ENCODE measurements at places on chromosomes 12 and 14. TPM values are rescaled to one million over a fixed set of nuclear protein-coding genes. Genes with fewer than 3 reads are reported as not detected.

The KRT6C gene
- total RNA-seq, result not detected

DNA sequence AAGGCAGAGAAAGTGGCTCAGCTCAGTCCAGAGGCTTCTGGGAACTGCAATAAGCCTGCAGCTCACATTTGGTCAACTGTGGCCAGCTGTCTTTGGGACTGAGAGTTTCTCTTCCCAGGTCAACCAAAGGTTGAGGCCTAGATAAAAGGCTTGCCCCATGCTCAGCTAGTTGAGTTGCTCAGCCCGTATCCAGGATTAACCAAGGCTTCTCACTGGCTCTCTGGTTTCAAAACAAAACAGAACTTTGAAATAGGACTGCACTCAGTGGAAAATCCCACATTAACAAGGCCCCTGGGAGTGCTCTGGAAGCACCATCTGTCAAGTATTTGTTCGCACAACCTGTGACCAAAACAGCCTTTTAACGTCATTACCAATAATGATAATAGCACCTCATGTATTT lies 40.3 kb upstream of the NUAK1 start:
- no peak overlapping the region for H3K4me3 ChIP-seq
- H3K4me1 ChIP-seq, result no peaks in the 10 kb centered on the region
- H3K27ac ChIP-seq, result peak overlapping the region; percentile 3
- H3K27me3 ChIP-seq, result no peaks in the 10 kb centered on the region
- H3K36me3 ChIP-seq, result no peaks in the 10 kb centered on the region

The IAPP gene
- total RNA-seq, result not detected

DNA sequence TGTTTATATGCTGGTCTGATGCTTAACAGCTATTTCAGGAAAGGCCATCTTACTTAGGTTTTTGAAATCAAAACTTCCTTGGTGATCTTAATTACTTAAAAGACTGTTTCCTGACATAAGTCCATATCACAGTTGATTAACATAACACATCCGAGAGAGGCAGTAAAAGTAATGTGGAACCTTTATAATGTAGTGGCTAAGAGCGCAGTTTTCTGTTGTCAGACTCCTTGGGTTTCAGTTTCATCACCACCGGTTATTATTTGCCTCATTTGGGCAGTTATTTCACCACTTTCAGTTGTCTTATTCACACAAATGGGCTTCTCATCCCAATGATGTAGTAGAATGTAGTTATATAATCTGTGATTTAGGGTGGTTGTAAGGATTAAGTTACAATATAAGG lies 30.9 kb downstream of the TBC1D15 start:
- H3K36me3 ChIP-seq, result peaks cover 7% of the 10 kb centered on the region
- no peaks in the 10 kb centered on the region for H3K27me3 ChIP-seq
- no peaks in the 10 kb centered on the region for H3K4me1 ChIP-seq
- H3K27ac ChIP-seq, result no peak overlapping the region
- no peak for DNase-seq

GRCh38 chr14:104267895-104268294 lies 129.5 kb downstream of the KIF26A start:
- H3K27ac ChIP-seq, result no peak overlapping the region
- DNase-seq, result peak; percentile 41
- no peak overlapping the region for H3K4me3 ChIP-seq
- H3K36me3 ChIP-seq, result no peaks in the 10 kb centered on the region

DNA sequence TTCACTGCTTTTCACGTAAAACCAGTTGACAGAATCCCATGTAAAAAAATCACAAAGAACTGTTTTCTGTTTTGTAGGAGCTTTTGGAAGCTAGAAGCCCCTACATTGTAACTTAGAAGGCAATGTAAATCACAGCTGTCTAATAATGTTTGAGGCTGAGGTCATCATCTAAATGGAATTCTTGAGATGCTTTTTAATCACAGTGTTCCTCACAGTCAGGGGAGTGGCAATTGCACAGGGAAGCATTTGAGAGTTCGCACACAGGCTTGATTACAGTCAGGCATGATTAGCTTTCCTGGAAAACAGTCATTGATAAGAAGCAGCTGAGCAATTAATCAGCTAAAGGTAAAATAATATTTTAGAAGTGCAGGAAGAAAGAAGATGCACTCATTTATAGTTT lies 2.9 kb downstream of the SLC17A8 start:
- no peaks in the 10 kb centered on the region for H3K36me3 ChIP-seq
- no peak overlapping the region for H3K4me3 ChIP-seq
- H3K27ac ChIP-seq, result no peak overlapping the region
- H3K4me1 ChIP-seq, result no peaks in the 10 kb centered on the region
- H3K27me3 ChIP-seq, result no peaks in the 10 kb centered on the region

DNA sequence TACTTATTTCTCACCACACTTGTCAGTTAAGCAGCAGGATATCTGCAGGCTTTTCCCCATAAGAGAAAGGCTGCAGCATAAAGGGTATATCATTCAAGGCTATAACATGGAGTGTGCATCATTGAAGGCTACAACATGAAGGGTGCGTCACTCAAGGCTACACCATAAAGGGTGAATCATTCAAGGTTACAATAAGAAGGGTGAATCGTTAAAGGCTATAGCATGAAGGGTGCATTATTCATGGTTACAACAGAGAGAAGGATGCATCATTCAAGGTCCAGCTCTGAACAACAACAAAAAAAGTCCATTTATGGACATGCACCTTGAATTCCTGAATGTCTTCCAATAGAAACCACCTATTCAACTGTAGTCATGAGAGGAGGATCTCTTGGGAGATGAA lies 32.8 kb upstream of the LUM start:
- no peak for DNase-seq
- H3K36me3 ChIP-seq, result no peaks in the 10 kb centered on the region
- H3K4me1 ChIP-seq, result peaks cover 11% of the 10 kb centered on the region

The ATG2B gene
- total RNA-seq, result 47.5 TPM

The FZD10 gene
- 0.32 TPM for total RNA-seq

GRCh38 chr12:109606320-109607028 lies 32.9 kb downstream of the MVK start:
- no peak overlapping the region for H3K4me3 ChIP-seq
- no peak overlapping the region for H3K27ac ChIP-seq
- H3K27me3 ChIP-seq, result peaks cover 22% of the 10 kb centered on the region
- no peaks in the 10 kb centered on the region for H3K4me1 ChIP-seq
- DNase-seq, result no peak

The CLEC12A gene
- 0.27 TPM for total RNA-seq

The SLC5A8 gene
- not detected for total RNA-seq

DNA sequence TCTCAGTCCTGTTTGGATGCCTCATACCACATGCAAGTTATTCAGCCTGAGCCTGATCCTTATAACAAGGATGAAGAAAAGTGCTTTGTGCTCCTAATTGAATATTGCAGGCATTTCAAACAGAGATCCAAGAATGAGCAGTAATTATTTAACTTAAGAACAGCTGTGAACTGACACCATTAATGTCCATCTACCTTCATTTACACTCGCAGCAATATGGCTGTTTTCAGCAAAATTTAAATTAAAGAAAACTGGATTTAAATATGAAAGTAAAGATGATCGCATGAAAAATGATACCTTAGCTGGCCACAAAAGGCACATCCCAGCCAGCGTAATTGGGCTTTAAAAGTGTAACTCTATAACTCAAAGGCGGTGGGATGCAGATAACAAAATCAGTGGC lies 466.3 kb downstream of the GALC start:
- H3K4me3 ChIP-seq, result no peak overlapping the region
- no peaks in the 10 kb centered on the region for H3K4me1 ChIP-seq
- no peak for DNase-seq
- no peaks in the 10 kb centered on the region for H3K27me3 ChIP-seq

DNA sequence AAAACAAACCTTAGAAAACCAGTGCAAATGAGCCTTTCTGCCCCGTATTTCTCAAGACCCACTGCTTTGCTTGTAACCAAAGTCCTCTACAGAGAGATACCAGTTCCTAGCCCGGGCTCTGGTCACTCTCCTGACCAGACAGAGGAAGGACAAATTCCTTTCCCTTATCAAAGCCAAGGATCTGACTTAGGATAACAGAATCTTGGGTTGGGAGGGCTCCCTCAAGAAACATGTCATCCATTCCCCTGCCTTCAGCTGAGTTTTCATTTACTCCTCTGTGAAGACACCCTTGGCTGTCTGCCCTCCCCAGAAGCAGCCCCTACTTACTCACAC lies 116.0 kb upstream of the PARP11 start:
- H3K4me1 ChIP-seq, result no peaks in the 10 kb centered on the region
- H3K27ac ChIP-seq, result no peak overlapping the region
- H3K36me3 ChIP-seq, result no peaks in the 10 kb centered on the region
- no peak for DNase-seq
- H3K4me3 ChIP-seq, result no peak overlapping the region

DNA sequence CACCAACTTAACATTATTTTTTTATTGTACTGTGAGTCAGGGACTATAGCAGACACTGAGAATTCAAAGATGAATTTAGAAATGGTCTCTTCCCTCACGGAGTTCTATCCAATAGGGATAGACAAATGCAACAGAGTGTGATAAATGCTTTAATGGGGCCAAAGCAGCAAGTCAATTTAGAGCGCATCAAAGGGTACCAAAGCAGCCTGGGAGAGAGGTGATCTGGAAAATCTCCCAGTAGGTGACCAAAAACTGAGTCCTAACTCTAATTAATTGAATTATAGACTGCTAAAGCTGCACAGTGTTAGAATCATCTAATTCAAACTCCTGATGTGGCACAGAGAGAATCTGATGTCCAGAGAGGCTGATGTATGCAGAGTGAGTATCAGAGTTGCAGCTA lies 2.6 kb downstream of the LIN7A start:
- no peak for DNase-seq
- H3K4me3 ChIP-seq, result no peak overlapping the region
- no peak overlapping the region for H3K27ac ChIP-seq
- H3K27me3 ChIP-seq, result peaks cover 43% of the 10 kb centered on the region
- H3K36me3 ChIP-seq, result no peaks in the 10 kb centered on the region

DNA sequence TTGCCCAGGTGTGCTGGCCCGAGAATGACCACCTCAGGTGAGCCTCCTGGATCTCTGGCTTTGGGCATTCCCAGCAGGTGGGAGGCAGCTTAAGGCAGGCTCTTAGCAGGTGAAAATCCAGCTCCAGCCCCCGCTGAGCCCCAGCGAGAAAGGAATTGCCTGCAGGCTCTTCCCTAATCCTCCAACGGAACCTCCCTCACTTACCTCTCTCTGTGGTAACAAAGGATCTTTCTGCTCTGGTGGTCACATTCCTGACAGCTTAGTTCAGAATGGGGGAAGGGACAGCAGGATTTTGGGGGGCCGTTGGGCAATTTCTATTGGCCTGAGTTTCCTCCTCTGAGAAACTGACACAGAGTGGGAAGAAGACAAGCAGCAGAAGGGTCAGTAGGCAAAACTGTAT lies 116.0 kb upstream of the LHX5 start:
- no peaks in the 10 kb centered on the region for H3K4me1 ChIP-seq
- no peaks in the 10 kb centered on the region for H3K36me3 ChIP-seq
- no peak for DNase-seq
- no peak overlapping the region for H3K27ac ChIP-seq
- H3K4me3 ChIP-seq, result no peak overlapping the region
- H3K27me3 ChIP-seq, result peaks cover 32% of the 10 kb centered on the region

- DNase-seq, result no peak
- H3K36me3 ChIP-seq, result no peaks in the 10 kb centered on the region
- no peak overlapping the region for H3K4me3 ChIP-seq
- H3K4me1 ChIP-seq, result no peaks in the 10 kb centered on the region
- H3K27ac ChIP-seq, result no peak overlapping the region
These were observed 1945.1 kb upstream of the SEL1L start for GRCh38 chr14:83478741-83479140.

The FAM90A1 gene
- total RNA-seq, result not detected

The RDH16 gene
- total RNA-seq, result 0.55 TPM

DNA sequence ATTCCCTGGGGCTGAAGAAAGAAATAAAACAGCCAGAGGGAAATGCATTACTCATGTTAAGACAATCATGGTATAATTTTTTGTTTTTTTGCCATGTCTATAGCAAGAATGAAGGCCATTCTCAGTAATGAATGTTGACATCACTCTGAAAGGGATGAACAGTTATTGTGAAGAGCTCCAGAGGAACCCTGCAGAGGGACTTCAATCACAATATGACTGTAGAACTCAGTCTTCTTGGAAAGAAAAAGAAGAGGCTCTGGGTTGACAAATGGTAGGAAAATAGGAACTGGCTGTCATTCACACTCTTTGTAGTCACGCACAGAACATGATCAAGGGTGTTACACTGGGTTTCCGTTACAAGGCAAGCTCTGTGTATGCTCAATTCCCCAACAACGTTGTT lies 73.8 kb upstream of the DACT1 start:
- DNase-seq, result no peak
- H3K4me1 ChIP-seq, result no peaks in the 10 kb centered on the region
- H3K27ac ChIP-seq, result no peak overlapping the region
- no peaks in the 10 kb centered on the region for H3K36me3 ChIP-seq
- H3K4me3 ChIP-seq, result no peak overlapping the region

GRCh38 chr14:104274806-104275205 lies 136.4 kb downstream of the KIF26A start:
- H3K27me3 ChIP-seq, result no peaks in the 10 kb centered on the region
- H3K4me1 ChIP-seq, result peaks cover 15% of the 10 kb centered on the region
- H3K36me3 ChIP-seq, result no peaks in the 10 kb centered on the region

DNA sequence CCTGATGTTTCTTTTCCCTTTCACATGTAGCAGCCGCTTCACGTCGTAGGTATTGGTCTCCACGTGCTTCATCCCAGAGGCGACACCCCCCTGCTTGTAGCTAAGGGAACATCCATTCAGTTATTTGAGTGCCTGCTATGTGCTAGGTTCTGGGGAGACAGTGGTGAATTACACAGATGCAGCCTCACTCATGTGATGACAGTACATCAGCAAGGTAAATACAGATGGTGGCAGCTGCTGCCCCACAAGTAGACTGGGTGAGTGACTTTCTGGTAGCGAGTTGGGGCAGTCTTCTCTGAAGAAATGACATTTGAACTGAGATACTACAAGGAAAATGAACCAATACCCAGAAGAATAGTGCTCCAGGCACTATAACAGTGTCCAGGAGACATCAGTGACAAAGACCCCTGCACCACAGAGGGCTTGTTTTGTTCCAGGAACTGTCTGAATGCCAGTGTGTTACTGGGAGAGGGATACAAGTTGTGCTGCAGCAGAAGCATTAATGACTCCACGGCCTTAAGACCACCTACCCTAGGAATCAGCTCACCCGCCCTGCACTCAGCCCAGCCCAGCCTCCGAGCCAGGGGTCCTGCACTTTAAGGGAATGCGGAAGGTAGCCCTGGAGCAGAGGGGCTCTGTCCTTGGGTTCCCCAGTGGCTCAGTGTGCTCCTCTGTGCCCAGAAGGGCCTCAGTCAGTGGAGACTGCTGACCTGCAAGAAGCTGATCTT lies 7.3 kb downstream of the AVIL start:
- peaks cover 6% of the 10 kb centered on the region for H3K4me1 ChIP-seq
- peaks cover 8% of the 10 kb centered on the region for H3K36me3 ChIP-seq
- H3K27ac ChIP-seq, result no peak overlapping the region
- no peak for DNase-seq

- H3K27me3 ChIP-seq, result no peaks in the 10 kb centered on the region
- peak; percentile 85 for DNase-seq
- H3K27ac ChIP-seq, result peak overlapping the region; percentile 76
These were observed 26.3 kb downstream of the ITGA7 start for GRCh38 chr12:55681142-55682077.

GRCh38 chr12:98990648-98991047 lies 345.6 kb downstream of the APAF1 start:
- no peaks in the 10 kb centered on the region for H3K27me3 ChIP-seq
- no peaks in the 10 kb centered on the region for H3K4me1 ChIP-seq
- H3K4me3 ChIP-seq, result no peak overlapping the region
- no peak overlapping the region for H3K27ac ChIP-seq
- no peak for DNase-seq
- H3K36me3 ChIP-seq, result no peaks in the 10 kb centered on the region

The GLIPR1 gene
- 3.7 TPM for total RNA-seq

All from transverse colon (tissue), 4 donors.